ENCODE measurements at places on chromosomes 1 and 21. TPM values are rescaled to one million over a fixed set of nuclear protein-coding genes. Genes with fewer than 3 reads are reported as not detected.

The ZNF683 gene
- 4.8 TPM for total RNA-seq

The RHCE gene
- total RNA-seq: 3.9 TPM

DNA sequence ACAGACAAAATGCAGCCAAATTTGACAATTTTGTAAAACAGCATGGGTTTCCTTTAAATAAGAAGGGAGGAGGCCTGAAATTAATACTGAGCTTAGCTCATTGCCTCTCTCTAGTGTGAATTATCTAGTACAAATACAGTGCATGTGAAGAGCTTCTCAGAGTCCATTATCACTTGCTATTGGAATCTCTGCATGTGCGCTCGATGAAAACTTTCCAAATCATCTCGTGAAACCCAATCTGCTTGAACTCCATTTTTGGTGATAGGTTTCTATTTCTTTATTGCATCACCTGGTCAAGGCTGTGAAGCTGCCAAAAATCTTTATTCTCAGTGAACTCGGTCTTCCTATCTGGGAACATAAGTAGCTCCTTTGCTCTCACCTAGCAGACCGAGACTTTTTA, 49.5 kb upstream of the LYPLAL1 start:
- H3K27me3 ChIP-seq: no peaks in the 10 kb centered on the region
- H3K4me1 ChIP-seq: no peaks in the 10 kb centered on the region
- H3K4me3 ChIP-seq: no peak overlapping the region
- H3K27ac ChIP-seq: no peak overlapping the region
- no peak for DNase-seq

The PPFIA4 gene
- total RNA-seq: 0.50 TPM

The SYDE2 gene
- total RNA-seq: 8.4 TPM

DNA sequence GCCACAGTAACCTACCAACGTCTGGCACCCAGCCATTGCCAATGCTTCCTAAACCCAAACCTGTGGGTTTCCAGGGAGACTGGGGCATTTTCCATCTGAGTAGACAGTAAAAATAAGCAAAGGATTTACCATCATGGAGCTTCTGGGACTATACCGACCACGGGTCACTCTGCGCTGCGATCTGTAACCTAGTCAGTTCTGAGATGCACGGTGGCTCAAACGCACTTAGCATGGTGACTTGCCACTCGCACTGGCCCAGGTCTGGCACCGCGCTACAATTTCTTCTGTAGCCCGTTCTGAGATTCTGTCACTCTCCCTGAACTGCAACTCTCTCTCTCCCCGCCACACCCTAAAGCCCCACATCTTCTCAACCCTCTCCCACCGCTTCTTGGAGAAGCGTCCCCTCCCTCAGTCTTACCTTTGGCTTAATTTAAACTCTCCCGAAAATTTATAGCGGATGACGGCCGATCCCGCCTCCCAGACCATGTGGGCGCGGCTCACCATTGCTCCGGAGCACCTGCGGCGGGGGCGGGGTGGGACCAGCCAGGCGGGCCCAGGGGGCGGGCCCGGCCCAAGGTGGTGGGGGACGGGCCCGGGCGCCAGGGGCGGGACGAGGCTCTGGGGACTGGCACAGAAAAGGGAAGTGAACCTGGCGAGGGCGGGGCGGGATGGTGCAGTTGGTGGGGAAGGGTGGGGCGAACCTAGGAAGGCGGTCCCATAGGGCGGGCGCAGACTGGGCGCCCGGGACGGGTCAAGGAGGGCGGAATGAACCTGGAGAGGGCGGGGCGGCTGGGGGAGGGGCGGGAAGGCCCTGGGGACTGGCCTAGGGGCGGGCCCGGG, 493 bp upstream of the MAP3K21 start:
- no peaks in the 10 kb centered on the region for H3K4me1 ChIP-seq
- H3K27me3 ChIP-seq: no peaks in the 10 kb centered on the region
- H3K27ac ChIP-seq: peak overlapping the region; percentile 75
- peak; percentile 95 for DNase-seq
- no peaks in the 10 kb centered on the region for H3K36me3 ChIP-seq
- peak overlapping the region; percentile 61 for H3K4me3 ChIP-seq

DNA sequence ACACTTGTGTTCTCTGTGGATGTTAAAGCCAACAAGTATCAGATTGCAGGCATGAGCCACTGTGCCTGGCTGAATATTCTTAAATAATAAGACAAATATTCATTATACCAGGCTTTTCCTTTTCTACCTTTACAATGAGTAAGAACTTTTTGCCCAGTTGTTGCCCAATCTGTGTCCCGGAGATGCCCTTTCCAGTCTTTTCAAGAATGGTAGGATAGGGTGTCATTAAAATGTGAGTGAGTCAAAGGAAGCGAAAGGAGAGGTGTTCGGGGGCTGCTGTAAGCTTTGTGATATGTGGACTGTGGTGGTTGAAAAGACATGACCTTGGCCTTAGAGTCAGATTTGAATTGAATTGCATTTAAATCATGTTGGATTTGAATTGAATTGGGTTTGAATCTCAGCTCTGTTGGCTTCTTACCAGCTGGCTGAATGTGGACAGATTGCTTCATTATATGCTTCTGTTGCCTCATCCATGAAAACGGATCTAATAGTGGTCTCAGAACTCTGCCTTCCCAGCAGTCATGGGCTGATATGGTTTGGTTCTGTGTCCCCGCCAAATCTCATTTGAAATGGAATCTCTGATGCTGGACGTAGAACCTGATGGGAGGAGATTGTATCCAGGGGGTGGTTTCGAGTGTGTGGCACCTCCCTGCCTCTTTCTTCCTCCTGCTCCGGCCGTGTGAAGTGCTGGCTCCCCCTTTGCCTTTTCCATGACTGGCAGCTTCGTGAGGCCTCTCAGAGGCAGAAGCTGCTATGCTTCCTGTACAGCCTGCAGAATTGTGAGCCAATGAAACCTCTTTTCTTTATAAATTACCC, 22.7 kb upstream of the AADACL3 start:
- DNase-seq: no peak
- H3K27me3 ChIP-seq: peaks cover 2% of the 10 kb centered on the region
- no peaks in the 10 kb centered on the region for H3K4me1 ChIP-seq
- H3K36me3 ChIP-seq: no peaks in the 10 kb centered on the region
- H3K27ac ChIP-seq: no peak overlapping the region

The RXRG gene
- 1.4 TPM for total RNA-seq

The SMIM1 gene
- 148 TPM for total RNA-seq

The ERICH3 gene
- total RNA-seq: not detected

- H3K27me3 ChIP-seq: no peaks in the 10 kb centered on the region
- peaks cover 5% of the 10 kb centered on the region for H3K4me1 ChIP-seq
- peak overlapping the region; percentile 80 for H3K27ac ChIP-seq
- peak overlapping the region; percentile 12 for H3K4me3 ChIP-seq
- peak; percentile 71 for DNase-seq
Observed at GRCh38 chr21:33948096-33948950, 32.7 kb upstream of the ATP5PO start.

- no peaks in the 10 kb centered on the region for H3K36me3 ChIP-seq
- H3K4me3 ChIP-seq: no peak overlapping the region
- H3K27ac ChIP-seq: no peak overlapping the region
- H3K4me1 ChIP-seq: no peaks in the 10 kb centered on the region
- no peak for DNase-seq
- no peaks in the 10 kb centered on the region for H3K27me3 ChIP-seq
Observed at GRCh38 chr21:38386967-38387366, 111.3 kb downstream of the ERG start.

Data from prostate gland (tissue), 2 donors.